ENCODE measurements at places on chromosomes 4 and X.

DNA sequence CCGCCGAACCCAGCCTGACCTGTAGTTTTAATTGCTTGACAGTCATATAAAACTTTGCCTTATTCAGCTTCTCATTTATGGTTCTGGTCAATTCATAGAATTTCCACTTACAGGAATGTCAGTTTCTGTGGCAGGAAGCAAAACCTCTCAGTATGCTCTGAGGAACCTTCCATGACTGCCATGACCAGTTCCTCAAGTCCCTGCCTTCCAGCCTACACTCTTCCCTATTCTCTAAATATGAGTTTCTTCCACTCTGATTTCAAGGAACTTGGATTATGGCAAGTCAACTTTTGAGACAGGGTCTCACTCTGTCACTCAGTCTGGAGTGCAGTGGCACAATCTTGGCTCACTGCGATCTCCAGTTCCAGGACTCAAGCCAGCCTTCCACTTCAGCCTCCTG lies 26.0 kb upstream of the NSUN7 start:
- DNase-seq: no peak

GRCh38 chrX:119570351-119570835 lies 4.0 kb upstream of the UBE2A start:
- peak; percentile 28 for DNase-seq

GRCh38 chrX:103343105-103343504 lies 13.1 kb downstream of the TCEAL7 start:
- peak; percentile 27 for DNase-seq

GRCh38 chr4:123325241-123325681 lies 71.3 kb upstream of the SPRY1 start:
- DNase-seq: peak; percentile 28

DNA sequence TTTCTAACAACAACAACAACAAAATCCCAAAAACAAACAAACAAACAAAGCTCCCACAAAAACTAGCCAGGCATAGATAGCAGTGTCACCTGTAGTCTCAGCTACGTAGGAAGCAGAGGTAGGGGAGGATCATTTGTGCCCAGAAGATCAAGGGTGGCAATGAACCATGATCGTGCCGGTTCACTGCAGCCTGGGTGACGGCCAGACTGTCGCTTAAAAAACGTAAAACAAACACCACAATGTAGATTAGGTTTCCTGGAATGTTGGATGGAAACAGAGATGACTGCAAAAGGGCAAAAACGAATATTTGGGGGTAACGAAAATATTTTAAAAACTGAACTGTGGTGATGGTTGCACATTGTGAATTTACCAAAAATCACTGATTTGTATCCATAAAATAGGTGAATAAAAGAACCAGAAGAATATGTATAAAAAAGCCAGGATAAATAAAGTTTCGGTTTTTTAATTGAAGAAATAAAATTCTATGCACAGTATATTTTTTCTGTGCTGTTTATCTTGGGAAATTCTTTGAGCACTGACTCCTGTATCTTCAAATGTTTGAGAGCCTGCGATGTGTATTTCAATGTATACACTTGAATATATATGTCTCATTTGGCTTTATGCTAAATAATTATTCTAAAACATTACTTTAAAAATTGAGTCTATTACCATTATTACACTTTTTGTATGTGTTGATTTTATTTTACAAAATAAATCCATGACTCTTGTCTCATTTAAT lies 1477.0 kb downstream of the PCDH7 start:
- no peak for DNase-seq

DNA sequence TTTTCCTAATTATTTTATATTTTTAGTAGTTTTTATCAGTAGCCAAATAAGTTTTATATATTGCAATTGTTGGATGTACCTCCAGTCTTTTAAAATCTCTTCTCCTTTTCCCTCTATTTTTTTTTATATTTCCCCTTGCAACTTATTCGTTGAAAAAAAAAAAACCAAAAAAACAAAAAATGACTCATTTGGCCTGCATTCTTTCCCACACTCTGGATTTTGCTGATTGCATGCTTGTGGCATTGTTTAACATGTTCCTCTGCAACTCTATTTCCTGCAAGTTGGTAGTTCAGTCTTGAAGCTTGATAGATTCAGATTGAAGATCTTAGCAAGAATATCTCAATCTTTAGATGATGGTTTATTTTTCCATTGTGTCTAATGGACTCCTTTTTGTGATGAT lies 260.6 kb upstream of the BOD1L1 start:
- peak; percentile 64 for DNase-seq

DNA sequence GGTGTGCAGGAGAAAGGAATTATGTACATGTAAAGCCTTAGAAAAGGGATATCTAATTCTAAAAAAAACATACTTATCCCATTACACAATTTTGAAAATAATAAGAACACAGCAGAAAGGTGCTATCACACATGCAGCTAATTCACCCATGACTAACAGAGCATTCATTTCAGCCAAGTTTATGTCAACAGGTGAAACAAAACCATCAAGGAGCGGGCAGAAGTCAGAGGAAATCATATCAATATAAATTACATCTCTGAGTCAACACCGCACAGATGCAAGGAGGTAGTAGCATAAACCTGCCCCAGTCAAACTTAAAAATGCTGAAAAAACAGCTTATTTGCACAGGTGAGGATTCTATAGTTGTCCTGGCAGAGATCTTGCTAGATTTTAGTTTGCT lies 197.9 kb downstream of the PRDM5 start:
- no peak for DNase-seq

GRCh38 chr4:74451214-74451661 lies 6.3 kb downstream of the AREG start:
- peak; percentile 66 for DNase-seq

DNA sequence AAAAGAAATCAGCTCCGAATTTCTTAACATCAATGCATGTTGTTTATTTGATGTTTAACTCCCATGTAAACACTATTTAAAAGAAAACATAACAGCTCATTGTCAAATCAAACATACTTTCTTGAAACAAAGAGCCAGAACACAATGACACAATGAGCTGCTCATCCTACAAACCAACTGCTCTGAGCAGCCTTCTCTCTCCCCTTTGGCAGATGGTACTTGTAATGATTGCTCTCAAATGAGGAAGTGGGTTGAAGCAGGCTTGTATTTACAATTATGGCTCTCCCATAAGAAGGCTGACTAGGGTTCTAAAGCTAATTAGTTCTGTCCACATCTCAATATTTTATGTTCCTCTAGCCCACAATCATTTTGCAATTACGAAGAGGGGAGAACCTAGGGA lies 637.8 kb upstream of the ADGRL3 start:
- peak; percentile 6 for DNase-seq

GRCh38 chr4:76680952-76681351 lies 217.0 kb downstream of the SOWAHB start:
- DNase-seq: peak; percentile 23

GRCh38 chr4:88033309-88033708 lies 25.9 kb downstream of the PKD2 start:
- peak; percentile 78 for DNase-seq

DNA sequence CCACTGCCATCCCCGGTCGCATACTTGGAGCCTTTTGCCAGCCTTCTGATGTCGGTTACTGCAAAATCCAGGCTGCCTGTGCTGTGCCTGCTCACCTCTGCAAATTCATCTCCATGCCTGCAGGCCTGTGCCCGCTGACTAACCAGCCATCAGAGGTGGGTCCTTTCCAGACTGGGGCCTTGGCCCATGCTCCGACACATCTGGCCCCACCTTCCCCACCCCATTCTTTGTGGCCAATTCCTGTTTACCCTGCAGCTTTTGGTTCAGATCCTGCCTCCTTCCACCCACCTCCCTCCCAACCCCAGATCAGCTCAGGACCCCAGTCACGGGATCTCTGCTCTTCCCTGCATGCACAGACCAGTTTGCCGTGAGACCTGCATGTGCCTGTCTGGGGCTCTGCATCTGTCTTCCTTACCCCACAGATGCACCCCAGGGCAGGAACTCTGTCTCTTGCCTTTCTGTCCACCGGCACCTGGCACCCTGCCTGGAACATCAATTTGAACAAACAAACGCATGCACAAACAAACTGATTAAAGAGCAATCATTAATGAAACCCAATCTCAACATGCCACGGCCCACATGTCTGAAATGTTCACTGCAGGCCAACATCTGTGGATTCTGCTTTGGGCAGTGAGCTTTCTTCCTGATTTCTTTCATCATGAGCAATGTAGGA lies 112.8 kb upstream of the PSAPL1 start:
- no peak for DNase-seq

GRCh38 chr4:107931775-107932321 lies 499 bp downstream of the CYP2U1 start:
- DNase-seq: no peak

DNA sequence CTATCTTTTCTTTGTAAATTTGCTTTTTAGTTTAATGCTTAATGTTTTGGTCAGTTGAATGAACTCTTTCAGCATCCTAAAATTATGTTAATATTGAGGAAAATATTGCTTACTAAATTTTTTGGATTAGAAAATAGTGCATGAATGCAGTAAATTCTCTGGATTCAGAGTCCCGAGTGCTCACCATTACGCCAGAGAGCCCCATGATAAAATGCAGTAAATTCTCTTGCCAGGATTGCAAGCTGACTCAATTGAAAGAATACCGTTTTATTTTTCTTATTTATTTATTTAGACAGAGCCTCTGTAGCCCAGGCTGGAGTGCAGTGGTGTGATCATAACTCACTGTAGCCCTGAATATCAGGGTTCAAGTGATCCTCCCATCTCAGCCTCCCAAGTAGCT lies 60.9 kb upstream of the ENPEP start:
- DNase-seq: no peak

GRCh38 chr4:37837446-37837845 lies 11.0 kb downstream of the PGM2 start:
- DNase-seq: no peak

GRCh38 chrX:148354916-148355315 lies 145.5 kb upstream of the AFF2 start:
- DNase-seq: no peak

DNA sequence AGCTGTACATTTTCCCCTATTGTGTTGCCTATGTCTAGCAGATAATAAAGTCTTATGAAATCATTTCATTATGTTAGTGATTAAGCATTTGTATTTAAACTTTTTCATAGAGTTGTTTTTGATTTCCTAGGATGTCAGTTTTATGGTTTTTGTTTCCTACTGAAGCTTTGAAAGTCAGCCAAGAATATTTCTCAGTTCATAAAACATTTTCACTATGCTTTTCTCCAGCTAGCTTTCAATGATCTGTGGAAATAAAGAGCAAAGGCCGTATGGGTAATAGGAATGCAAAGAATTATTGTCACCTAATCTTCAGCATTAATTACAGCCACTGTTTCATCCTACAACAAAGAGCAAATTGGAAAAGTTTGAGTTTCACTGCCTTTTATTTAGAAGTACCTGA lies 145.7 kb upstream of the NUDT6 start:
- no peak for DNase-seq

- no peak for DNase-seq
Observed at GRCh38 chrX:39897741-39898097, 200.0 kb downstream of the BCOR start.

- DNase-seq: no peak
Observed at GRCh38 chr4:1784789-1785591, 8.1 kb upstream of the FGFR3 start.

- DNase-seq: no peak
Observed at GRCh38 chrX:103170216-103170615, 44.7 kb upstream of the BEX4 start.

DNA sequence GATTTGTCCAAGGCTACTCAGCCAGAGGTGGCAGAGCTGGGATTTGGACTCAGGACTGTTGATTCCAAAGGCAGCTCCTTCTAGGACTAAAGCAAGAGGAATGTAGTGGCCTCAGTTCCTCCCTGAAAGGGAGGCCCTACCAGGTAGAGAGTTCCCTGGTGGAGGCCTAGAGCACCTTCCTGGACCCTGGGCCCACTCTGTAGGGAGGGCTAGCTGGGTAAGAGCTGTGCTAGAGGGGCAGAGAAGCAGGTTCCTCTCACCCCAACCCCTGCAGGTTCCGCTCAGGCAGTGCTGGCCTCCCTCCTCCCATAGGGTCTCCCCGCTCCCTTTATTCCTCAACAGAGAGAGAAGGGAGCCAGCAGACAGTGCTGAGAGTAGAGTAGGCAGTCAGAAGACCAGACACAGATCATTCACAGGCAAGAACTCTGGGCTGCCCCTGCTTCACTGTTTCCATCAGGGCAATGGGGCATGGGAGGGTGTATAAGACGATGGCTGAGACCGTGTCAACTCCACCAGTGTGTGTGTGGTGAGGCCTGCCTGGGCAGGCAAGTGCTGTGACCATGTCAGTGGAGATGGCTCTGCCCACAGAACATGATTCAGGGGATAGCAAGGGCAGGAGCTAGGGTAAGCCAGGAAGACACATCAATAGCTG lies 12.4 kb upstream of the PJA1 start:
- DNase-seq: no peak

DNA sequence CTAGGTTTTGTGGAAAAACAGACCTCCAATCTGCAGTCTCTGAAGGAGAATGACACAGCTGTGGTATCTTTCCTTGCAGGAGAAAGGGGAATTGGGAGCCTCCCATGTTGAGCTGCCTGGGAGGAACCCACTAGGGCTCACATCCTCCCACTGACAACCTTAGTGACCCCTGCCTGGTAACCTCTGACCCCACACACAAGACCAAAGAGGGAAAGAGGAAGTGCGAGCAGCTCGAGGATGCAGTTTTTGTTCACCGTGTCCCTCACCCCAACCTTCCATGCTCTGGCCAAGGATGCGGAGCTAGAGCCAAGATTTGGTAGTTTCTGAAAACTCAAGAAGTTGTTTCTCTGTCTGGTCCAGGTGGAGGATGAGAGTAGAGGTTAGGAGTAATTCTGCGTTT lies 5.4 kb upstream of the ZXDA start:
- no peak for DNase-seq

DNA sequence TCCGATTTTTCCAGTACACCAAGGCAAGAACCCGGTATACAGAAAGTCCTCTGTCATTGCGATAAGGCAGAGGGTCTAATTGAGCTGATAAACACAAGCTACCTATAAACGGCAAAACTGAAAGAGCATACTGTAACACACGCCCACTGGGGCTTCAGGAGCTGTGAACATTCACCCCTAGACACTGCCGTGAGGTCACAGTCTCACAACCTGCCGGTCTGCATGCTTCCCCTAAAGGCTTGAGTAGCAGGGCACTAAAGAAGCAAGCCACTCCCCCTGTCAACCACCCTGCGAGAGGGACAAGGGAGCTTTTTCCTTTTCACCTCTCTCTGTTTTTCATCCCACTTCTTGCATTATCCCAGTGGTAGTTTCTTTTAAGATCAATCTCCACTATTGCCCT lies 22.4 kb upstream of the F9 start:
- peak; percentile 0 for DNase-seq

DNA sequence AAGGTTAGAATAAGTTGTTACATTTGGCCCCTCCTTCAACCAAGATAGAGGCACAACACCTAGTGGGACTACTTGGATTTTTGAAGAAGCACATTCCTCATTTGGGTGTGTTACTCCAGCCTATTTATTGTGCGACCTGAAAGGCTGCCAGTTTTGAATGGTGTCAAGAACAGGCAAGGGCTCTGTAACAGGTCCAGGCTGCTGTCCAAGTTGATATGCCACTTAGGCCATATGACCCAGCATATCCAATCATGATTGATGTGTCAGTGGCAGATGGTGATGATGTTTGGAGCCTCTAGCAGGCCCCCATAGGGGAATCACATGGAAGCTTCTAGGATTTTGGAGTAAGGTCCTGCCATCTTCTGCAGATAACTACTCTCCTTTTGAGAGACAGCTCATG lies 35.5 kb upstream of the UGT2B4 start:
- no peak for DNase-seq

- DNase-seq: no peak
Observed at GRCh38 chr4:159002950-159003349, 99.9 kb upstream of the RAPGEF2 start.

GRCh38 chr4:111274060-111274459 lies 651.2 kb upstream of the PITX2 start:
- no peak for DNase-seq
